Stimulated activated CD8-positive, alpha-beta memory T cell treated with anti-CD3 and anti-CD28 coated beads, Interleukin-4, amount 100 ng/mL, for 1 hour (primary cell): ENCODE measurements at places on chromosomes 13 and 19.
A peak's percentile ranks its signal among the peaks of the same experiment; 100 is the strongest.

- no peak for DNase-seq
Measured at GRCh38 chr13:93226623-93227279, at the start of gene GPC6. Gene GPC6, plus strand, starts transcription at chr13:93226807.

DNA sequence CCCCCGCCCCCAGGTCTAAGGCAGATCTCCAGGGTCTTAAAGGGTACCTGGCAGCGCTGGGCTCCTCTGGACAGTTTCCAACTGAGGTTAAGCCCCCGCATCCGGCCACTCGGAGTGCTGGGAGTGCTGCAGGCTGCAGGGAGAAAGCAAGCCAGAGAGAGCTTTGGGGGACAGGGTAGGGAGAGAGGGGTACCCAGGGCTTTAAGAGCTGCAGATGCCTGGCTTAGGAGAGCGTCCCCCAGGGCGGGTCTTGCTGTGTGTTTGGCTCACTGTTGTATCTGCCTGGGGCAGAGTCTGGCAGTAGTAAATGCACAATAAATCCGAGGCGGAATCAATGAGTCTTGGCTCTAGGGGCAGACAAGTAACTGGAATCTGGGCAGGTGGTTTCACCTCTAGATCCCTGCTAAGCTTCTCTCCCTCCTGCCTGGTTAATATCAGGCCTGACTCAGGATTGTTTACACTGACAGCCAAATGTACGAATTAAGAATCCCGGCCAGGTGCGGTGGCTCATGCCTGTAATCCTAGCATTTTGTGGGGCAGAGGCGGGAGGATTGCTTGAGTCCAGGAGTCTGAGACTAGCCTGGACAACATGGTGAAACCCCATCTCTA lies 798 bp upstream of the COX6B2 start:
- DNase-seq = no peak

DNA sequence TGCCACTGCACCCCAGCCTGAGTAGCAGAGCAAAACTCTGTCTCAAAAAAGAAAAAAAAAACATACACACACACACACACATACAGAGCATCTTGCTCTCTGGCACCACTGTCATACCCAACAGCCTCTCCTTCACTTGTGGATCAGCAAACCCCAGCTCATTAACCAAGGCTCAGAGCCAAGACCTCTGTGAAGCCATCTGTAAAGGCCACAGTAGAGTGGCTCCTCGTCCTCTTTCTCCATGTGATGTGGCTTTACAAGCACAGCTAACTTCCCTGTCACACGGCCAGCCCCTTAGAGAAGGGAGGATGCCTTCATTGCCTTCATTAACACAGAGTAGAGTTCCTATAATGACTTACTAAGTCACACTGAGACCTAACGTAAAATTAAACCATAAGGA lies 62.7 kb upstream of the LSM14A start:
- no peak for DNase-seq

- no peak for DNase-seq
Measured at GRCh38 chr13:86731987-86732386, 932.8 kb upstream of the SLITRK6 start.

DNA sequence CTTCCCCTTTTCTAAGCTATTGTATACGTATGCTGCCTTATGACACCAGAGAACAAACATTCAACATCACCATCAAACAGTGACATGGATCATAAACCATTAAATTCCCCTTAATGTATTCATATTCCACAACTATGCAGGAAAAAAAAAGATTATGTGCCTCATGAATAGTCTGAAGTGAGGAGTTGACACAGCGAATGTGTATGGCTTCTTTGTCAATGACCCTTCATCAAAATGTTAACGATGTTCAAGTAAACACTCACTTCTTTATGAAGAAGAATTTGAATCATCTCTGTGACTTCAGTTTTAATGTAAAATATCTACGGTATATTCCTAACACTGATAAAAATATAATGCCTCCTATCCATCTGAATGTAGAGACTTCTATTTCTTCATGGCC lies 44.6 kb downstream of the SMAD9 start:
- DNase-seq = no peak

DNA sequence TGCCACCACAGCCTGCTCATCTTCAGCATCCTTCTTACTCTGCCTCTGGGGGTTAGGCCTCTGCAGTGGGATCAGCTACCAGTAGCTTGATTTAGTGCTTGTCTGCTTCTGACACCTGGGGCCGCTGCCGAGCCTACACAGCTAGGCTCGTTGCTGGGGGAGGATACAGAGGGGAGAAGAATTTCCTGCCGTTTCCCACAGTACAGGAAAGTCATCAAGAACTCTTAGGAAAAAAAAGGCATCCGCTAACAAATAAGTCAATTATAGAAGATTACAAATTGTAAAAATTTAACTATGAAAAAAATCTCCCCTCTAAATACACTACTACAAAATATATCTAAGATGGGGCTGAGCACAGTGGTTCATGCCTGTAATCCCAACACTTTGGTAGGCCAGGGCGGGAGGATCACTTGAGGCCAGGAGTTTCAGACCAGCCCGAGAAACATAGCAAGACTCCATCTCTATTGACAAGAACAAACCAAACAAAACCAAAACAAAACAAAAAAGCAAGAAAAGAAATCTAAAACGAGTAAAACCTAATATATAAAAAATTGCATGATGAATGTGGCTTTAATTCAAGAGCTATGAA lies 26.7 kb downstream of the LATS2 start:
- DNase-seq = no peak

- no peak for DNase-seq
Measured at GRCh38 chr13:30705680-30706079, 29.7 kb upstream of the ALOX5AP start.

- DNase-seq = no peak
Measured at GRCh38 chr19:7145494-7145893, 76.0 kb downstream of the ZNF557 start.

DNA sequence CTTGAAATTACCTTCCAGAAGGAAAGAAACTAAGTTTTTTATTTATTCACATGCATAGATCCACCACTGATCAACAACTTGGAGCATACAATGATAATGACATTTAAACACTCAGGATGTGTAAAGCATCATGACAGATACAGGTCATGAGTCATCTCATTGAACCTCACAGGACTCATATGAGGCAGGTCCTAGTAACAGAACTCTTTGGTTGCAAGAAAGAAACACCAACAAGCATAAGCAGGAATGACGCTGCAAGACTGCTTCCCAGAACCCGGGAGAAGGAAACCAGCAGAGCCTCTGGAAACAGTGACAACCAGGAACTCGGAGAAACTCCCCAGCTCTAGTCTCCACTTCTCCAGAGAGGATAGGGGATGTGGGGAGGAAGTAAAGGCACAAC lies 60.8 kb upstream of the IPO5 start:
- DNase-seq = no peak

DNA sequence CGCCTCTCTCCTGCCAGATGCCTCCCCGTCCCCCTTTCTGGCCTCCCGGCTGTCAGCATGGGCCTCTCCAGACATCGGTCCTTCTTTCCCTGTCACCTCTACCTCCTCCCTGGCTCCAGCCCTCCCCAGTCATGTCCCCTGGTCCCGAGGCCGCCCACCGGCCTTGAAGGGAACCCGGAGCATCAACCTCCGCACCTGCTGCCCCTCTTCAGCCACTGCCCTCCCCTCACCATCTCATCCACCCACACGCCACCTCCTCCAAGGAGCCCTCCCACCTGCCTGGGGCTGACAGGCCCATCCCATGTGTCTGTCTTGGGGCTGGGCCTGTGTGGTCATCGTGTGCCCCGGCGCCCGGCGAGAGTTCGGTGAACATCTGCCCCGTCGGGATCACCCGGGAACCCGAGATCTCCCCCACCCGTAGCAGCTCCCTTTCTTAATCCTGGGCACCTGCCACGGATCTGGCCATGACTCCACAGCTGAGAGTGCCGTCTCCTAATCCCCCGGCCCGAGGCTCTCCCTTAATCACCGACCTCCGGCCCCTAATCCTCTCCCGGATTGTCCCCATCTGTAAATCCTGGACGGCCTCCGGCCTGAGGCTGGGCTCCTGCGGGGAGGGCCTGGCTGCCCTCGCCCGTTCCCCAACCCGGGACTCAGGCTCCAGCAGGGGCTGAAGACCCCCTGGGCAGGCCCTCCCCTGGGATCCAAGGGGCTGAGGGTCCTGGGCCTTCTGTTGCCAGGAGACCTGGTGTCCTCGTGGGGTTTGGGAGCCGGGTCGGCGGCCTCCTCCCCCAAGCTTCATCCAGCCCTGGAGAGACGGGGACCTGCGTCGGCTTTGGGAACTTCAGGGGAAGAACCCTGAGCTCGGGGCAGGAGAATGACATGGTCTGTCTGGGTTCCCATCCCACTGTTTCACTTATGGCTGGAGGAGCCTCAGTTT lies 5.9 kb downstream of the HCN2 start:
- no peak for DNase-seq

GRCh38 chr13:52344108-52344507 lies 61.9 kb downstream of the THSD1 start:
- no peak for DNase-seq

GRCh38 chr13:33932769-33933406 lies 114.9 kb downstream of the RFC3 start:
- DNase-seq = no peak

GRCh38 chr19:48964205-48965039 lies 687 bp upstream of the FTL start:
- no peak for DNase-seq

- DNase-seq = peak; percentile 63
Measured at GRCh38 chr19:18290302-18291018, 9.0 kb upstream of the JUND start.

DNA sequence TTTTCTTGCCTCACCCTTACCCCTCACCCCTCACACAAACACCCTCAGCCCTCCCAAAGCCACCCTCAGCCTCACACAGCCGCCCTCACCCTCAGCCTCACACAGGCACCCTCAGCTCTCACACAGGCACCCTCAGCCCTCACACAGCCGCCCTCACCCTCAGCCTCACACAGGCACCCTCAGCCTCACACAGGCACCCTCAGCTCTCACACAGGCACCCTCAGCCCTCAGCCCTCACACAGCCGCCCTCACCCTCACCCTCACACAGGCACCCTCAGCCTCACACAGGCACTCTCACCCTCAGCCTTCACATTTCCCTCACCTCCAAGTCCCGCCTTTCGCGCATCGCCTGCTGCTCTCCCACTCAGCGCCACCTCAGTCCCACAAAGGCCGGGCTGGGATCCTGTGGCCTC lies 287 bp upstream of the ZSCAN22 start:
- no peak for DNase-seq

GRCh38 chr19:2251106-2252054 lies 2.3 kb downstream of the AMH start:
- no peak for DNase-seq

DNA sequence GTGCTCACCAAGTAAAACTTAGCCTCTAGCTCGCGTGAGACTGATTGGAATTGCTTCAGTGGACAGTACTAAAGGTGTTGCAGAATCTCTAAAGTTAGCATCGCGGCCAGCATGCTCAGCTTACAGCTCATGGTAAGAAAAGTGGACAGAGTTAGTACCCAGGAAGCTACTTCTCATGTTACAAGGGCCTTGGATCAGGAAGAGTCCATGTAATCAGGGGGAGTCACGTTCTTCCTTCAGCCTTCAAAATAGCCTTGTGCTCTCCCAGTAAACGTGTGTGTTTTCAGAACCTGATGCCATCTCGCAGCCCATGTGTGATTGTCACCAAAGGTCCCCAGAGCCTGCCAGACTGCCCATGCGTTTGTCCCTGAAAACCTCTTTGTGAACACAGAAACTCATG lies 195.8 kb upstream of the RNF113B start:
- DNase-seq = no peak

DNA sequence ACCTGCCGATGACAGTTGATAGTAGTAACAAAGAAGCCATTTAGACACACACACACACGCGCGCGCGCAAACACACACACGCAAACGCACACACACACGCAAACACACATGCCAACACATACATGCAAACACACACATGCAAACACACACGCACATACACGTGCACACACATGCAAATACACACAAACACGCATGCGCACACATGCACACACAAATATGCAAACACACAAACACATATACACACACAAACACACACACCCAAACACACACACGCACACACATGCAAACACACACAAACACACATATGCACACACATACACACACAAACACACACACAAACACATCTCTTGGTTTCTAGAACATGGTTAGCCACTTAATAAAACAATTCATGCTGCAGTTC lies 50.1 kb downstream of the ZNF557 start:
- DNase-seq = no peak

- DNase-seq = no peak
Measured at GRCh38 chr19:49832556-49832955, 14.5 kb downstream of the MED25 start.

DNA sequence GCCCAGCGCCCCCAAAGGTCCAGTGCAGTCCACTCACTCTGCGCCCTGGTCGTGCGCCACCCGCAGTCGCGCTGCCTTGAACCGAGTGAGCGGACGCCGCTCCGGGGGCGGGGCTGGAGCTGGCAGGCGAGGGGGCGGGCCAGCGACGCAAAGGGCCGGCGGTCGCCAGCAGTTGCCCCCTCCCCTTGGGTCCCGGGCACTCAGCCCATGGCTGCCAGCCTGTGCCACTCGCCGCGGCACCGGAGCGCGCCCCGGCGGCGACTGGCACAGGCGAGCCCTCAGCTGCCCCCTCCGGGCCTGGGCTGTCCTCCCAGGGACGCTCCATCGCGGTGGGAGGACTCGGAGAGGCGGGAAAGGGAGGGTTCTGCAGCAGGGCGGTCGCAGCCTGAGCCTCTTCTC lies at the start of gene S1PR5:
Gene S1PR5 (minus strand): TSS at position 87 of the 399 bp plus-strand sequence. CDS start 2,436 bp downstream, outside the sequence.
- DNase-seq = no peak

DNA sequence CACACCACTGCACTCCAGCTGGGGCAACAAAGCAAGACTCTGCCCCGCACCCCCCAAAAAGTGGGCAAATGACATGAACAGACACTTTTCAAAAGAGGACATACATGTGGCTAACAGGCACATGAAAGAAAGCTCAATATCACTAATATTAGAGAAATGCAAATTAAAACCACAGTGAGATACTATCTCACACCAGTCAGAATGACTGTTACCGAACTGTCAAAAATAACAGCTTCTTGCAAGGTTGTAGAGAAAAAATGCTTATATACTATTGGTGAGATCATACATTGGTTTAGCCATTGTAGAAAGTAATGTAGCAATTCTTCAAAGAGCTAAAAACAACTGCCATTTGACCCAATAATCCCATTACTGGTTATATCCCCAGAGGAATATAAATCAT lies 99.5 kb upstream of the SPATA13 start:
- DNase-seq = no peak

DNA sequence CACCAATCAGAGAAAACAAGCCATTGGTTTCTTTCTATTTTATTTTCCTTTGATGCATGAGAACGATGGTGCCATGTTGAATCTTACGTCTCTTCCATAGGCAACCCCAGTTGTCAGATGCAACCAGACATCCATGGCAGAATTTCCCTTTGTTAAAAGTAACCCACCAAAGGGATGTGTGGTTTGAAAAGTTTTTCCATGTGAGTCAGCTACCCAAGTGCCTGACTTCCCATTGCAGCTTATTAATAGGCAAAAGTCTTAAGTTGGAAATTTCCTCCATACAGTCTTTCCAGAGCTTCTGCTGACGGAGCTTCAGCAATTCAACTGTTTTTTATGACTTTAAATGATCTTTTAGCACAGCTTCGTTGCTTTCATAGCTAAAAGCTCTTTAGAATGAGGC lies 73.8 kb upstream of the FAM216B start:
- no peak for DNase-seq
